B cell (primary cell): ENCODE measurements at places on chromosomes 16 and 17.

DNA sequence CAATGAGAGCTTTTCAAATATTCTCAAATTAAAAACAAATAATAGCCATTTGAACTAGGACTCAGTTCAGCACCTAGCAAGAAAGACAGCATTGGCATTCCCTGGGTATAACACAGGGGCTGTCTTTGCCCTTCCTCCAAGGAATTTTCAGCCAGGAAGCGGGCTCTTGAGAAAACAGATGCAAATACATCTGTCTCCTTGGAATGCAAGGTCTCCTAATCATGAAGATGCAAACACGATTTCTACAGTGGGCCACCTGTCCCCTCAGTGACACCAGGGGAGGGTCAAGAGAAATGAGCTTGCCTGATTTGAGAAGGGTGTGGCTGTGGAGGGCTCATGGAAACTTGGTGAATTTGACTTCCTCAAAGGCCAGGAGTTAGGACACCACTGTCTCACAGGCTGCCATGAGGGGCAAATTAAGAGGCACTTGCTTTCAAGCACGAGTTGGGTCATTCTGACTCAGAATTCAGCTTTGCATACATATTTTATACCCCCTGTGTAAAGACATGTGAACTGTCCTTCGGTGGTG is 24.5 kb upstream of the SUPT4H1 start:
- no peak for DNase-seq

GRCh38 chr17:83019376-83019775 is 60.0 kb upstream of the METRNL start:
- DNase-seq, result no peak

DNA sequence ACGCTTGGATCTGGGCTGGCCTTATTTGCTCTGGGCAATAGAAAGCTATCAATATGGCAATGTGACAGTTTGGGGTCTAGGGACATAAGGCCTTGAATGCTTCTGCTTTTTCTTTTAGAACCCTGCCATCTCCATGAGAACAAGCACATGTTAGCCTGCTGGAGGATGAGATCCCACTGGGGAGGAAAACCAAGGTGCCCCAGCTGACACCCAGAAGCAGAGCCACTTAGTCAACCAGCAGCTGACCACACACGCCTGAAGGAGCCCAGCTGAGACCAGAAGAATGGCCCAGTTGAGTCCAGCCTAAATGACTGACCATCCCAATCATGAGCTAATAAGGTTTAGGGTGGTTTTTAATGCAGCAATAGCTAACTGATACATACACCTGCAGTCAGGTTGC is 171.2 kb downstream of the AHSP start:
- no peak for DNase-seq

DNA sequence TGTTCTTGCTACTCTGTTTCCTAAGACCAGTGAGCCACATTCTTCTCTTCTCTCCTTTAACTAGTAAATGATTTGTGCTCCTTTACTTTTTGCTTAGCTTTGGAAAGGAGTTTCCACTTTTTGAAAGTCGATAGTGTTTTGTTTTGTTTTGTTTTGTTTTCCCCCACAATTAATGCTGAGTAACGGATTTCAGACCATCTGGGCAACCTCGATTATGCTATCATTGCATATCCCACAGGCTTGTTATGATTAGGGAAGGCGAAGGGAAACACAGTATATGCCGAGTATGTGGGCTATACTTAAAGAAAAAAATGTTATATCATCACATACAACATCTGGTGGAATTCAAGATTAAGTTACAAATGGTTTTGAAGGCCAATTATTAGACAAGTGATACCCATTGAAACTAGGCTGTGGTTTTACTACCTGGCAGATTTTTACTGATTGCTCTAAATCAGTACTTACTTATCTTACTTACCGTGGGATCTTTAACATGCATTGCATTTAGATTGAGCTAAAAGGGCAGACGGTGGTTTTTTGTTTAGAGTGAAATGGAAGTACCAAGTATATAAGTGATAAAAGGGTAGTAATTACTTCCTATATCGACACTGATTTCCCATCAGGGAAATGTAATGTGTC is 361.3 kb upstream of the SOX9 start:
- no peak for DNase-seq

DNA sequence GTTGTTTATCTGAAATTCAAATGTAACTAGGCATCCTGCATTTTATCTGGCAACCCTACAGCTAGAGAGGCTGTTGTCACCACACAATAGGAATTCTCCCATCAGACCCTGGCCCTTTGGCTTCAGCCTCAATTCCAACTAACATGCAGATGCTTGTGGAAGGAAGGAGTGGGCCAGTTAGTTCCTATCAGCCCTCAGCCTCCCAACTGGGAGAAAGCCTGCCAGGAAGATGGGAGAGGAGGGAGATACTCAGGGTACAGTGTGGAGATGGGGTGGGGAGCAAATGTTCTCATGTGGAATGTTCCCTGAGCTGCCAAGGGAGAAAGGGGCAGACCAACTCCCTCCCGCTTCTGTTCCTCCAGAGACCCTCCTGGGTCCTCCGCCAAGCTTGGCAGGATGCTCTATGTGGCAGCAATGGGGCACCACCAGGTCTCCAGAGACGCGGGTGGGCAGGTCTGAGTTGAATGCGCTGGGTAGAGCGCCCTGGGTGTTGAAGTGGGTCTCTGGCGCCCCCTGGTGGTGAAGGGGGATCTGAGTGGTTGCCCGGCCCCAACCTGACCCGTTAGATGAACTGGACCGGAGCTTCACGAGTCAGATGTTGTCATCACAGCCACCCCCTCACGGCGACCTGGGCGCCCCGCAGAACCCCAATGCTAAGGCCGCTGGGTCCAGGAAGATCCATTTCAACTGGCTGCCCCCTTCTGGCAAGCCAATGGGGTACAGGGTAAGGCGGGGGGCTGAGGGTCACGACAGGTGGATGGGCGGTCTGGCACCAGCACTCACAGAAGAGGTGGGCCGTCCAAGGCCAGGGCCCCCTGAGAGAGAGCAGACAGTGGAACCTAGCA is 15.2 kb downstream of the GALK1 start:
- peak; percentile 91 for DNase-seq
